Esophagus mucosa (tissue), 1 donor: ENCODE measurements at places on chromosomes 1 and 21. TPM values are rescaled to one million over a fixed set of nuclear protein-coding genes. Genes with fewer than 3 reads are reported as not detected.

Gene MFAP2
- 5.3 TPM for total RNA-seq

Gene UBE2U
- total RNA-seq, result not detected

Gene FCRL4
- 0.04 TPM for total RNA-seq

Gene ATP1A4
- total RNA-seq, result not detected

Gene ENAH
- total RNA-seq, result 41.0 TPM

Gene RGS16
- total RNA-seq, result 1.3 TPM

Gene CLDN17
- 1.8 TPM for total RNA-seq

Gene S100A7
- 5,647 TPM for total RNA-seq

Gene PDE4DIP
- 8.9 TPM for total RNA-seq

Gene SLC16A4
- 0.44 TPM for total RNA-seq

Gene A3GALT2
- not detected for total RNA-seq

Gene PLEKHN1
- total RNA-seq, result 26.4 TPM

Gene S100A12
- total RNA-seq, result 65.2 TPM

Gene HSPA6
- total RNA-seq, result 1.4 TPM

Gene RPAP2
- total RNA-seq, result 20.3 TPM

Gene ANKRD65
- 11.9 TPM for total RNA-seq

Gene TFF2
- not detected for total RNA-seq
